ENCODE measurements at places on chromosomes 5 and 9.

DNA sequence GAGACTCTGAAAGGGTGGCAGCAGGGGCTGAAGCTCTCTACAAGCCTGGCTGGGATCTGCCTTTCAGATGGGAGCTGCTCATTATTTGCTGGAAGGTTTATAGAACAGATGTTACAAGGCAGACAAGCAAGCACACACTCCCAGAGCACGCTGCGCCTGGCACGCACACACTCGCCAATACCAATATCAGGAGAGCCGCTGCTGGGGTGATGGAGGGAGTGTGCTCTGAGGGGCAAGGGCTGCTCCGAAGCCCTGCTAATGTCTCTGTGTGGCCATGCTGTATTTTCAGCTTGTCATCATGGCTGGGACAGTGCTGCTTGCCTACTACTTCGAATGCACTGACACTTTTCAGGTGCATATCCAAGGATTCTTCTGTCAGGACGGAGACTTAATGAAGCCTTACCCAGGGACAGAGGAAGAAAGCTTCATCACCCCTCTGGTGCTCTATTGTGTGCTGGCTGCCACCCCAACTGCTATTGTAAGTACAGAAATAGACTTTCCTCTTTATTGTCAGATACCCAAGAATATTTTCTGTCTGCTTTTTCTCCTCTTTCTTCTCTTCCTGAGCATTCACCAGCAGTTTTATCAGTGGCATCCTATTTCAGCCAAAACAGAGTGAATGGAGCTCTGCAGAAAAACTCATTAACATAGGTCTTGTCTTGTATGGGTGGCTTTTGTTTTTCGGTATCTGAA lies 115.1 kb downstream of the BAAT start:
- DNase-seq, result no peak

DNA sequence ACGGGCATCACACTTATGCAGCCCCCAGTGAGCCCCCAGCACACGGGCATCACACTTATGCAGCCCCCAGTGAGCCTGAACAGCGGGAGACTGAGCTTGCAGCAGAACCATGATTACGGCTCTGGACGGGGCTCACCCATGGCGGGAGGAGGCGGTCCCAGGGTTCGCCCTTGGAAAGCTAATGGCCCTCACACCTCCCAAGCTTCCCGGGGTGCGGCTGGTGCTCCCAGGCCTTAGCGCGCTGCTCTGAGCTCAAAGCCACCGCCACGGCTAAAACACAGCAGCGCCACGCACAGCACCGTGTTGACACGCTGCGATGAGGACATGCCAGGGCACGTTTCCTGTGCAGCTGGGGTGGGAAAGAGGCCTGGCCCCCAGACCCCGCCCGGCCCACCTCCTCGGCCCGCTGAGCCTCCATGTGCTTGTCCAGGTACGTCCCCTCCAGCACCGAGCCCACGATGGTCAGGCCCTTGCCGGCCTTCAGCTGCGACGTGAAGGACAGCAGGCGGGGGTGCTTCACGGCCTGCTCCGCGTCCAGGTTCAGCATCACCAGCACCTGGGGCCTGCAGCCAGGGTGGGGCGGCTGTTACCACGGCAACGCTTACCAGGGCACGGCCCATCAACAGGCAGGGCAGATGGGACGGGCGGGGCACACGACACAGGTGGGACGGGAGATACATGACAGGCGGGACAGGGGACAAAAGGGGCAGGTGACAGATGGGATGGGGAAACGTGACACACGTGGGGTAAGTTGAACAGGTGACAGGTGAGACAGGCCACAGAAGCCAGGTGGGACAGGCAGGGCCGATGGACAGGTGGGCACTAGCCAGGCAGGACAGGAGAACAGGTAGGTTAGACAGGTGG lies 38.4 kb downstream of the SLC12A7 start:
- no peak for DNase-seq

GRCh38 chr9:18988003-18988402 lies 45.0 kb downstream of the SAXO1 start:
- DNase-seq, result no peak

GRCh38 chr5:135036405-135036804 lies 2.4 kb upstream of the PITX1 start:
- DNase-seq, result no peak

DNA sequence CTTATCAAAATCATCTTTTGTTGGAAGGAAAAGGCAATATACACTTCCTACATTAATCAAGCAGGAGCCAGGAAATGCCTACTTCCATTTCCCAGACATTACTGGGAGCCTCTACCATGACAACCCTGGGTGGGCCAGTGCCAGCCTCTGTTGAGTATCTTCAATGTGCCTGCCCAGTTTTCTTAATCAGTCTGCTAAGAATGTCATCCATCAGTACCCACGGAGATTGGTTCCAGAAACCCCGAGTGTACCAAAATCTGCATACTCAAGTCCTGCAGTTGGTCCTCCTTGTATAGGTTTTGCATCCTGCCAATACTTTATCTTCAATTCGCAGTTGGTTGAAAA lies 82.4 kb downstream of the MARCHF3 start:
- DNase-seq, result no peak

DNA sequence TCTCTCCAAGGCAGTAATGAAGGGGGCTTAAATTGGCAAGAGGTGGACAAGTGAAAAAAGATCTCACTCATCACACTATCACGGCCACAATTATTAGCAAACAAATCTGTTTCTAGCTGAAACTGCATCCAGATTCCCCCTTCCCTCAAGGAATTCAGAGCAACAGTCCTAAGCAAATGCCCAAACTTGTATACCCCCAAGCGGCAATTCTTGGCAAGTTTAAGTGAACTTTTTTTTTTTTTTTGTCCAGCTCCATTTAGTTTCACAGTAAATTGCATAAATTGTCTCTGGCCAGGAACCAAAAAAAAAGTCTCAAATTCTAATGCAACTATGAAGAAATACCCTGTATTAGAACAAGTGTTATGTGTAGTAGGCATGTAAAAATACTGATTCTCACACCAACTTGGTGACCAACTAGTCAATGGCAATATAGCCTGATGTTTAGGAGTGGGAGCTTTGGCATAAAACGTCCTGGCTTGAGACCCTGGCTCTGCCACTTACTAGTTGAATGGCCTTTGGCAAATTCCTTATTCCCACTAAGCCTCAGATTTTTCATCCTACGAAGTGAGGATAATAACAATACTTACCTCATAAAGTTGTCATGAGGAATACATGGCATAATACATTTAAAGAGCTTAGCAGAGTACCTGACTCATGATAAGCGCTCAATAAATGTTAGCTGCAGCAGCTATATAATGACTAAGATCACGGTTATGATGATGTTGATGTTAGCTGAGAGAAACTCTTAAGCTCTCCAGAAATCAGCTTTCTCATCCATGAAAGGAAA lies 193.2 kb downstream of the ADAMTSL1 start:
- DNase-seq, result no peak

GRCh38 chr9:128429513-128430086 lies 8.9 kb downstream of the CERCAM start:
- no peak for DNase-seq

DNA sequence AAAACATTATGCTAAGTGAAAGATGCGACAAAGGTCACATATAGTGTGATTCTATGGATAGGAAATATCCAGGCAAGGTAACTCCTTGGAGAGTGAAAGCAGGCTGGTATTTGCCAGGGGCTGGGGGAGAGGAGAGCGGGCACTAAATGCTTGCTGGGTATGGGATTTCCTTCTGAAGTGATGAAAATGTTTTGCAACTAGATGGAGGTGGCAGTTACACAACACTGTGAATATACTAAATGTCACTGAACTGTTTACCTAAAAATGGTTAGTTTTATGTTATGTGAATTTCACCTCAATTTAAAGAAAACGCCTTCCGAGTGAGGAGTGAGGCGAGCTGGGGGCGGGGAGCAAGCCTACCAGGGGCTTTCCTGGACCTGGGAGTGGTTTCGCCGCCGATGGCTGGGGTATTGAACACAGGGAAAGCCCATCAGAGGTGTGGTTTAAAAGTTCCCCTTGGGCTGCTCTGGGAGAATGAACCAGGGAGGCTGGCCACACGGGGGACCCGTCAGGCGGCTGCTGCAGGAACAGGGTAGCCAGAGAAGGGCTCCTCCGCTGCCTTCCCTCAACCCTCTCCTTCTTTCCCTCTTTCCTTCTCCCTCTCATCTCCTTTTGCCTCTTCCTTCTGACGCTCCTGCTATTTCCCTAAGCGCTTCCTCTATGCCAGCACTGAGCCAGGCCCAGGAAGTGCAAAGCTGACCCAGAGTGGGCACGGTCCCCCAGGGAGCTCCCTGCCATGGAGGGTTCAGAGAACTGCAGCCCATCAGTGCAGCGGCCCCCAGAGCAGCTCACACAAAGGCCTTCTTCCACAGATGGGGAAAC lies 4.9 kb downstream of the AKNA start:
- no peak for DNase-seq

DNA sequence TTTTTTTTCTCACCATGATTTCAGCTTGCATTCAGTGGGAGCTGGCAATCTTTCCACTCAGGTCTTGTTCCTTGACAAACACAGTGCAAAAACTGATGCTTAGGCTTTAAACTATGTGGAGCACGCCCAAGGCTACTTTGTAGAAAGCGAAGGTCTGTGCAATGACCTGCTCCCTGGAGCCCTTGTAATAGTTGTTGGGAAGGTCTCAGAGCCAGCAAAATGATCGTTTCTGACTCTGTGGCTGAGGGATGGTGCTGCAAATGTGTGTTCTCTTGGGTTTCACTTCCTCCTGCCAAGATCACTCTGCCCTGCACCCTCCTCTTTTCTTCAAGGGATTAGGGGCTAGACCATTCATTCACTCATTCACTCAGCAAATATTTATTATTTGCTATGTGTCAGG lies 249.7 kb upstream of the MAP3K1 start:
- no peak for DNase-seq

GRCh38 chr5:82332886-82333615 lies 54.9 kb upstream of the RPS23 start:
- DNase-seq, result no peak

- no peak for DNase-seq
Measured at GRCh38 chr9:100134731-100135130, 35.7 kb downstream of the INVS start.

GRCh38 chr5:140575309-140575708 lies 10.7 kb downstream of the SLC35A4 start:
- no peak for DNase-seq

DNA sequence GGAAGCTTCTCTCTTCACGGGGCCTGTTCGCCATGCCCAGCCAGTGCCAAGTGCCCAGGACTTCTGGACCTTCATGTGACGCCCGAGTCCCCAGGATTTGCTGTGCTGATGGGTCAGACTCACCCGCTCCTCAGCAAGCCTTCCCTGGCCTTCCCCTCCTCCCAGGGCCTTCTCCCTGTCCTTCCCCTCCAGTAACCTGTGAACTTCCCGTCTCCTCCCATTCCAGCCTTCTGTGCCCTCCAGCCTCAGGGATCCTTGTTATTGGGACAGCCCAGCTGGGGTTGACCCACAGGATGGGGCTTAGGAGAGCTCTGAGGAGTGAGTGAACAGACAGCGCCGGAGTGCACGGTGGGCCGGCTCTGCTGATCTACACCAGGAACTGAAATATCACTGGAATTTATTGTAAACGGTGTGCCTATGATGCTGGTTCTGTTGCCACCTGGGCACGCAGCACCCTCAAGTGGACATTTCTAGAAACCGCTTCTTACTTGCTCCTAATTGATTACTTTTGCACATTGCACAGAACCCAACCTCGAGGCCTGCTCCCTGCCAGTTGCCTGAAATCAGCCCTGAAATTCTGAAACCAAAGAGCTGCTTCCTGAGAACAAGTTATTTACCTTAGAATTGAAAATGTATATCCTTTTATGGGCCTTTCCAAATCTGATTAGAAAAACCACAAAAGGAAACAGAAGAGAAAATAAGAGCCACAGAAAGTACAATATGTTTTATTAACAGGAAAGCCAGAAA lies 1.5 kb downstream of the SPAAR start:
- peak; percentile 85 for DNase-seq

GRCh38 chr9:36963346-36963745 lies 70.7 kb downstream of the PAX5 start:
- DNase-seq, result no peak

GRCh38 chr9:87684627-87685219 lies 41.2 kb upstream of the CTSL start:
- DNase-seq, result no peak

GRCh38 chr9:32292611-32293010 lies 91.8 kb upstream of the ACO1 start:
- no peak for DNase-seq

DNA sequence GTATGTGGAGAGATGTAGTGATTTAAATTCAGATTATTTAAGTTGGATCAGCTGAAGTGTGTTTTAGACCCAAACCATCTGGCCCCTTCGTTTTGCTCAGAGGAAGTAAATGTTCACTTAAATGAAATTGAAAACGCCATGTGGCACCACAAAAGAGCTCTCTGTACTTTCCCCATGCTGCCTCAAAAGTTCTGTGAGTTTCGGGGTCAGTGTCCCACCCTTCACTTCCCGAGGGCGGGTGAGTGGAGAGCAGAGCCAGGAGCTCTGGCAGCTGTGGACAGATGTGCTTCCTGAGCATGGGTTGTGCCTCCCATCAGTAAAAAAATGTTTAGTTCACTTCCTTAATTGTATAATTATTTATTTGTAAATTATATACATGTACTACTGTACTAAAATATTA lies 48.4 kb downstream of the PSD2 start:
- DNase-seq, result no peak

GRCh38 chr5:62596096-62596495 lies 17.5 kb downstream of the LRRC70 start:
- no peak for DNase-seq

DNA sequence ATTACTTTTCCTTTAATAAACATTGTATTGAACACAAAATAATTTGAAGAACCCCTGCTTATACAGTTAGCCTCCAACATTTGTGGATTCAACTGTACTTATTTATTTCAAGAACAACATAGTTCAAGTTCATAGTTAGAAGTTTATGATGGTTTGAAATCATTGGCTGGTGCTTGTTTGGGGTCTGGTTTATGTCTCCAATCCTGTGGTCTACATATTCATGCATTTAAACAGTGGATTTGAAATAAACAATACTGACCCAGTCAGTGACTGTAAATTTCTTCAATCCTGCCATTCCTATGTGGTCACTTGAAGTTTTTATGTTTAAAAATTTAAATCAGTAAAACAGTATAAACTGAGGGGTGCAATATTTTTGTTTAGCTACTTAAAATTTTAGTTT lies 145.1 kb upstream of the TRPC7 start:
- no peak for DNase-seq

GRCh38 chr5:72558383-72558782 lies 51.2 kb upstream of the ZNF366 start:
- DNase-seq, result no peak

DNA sequence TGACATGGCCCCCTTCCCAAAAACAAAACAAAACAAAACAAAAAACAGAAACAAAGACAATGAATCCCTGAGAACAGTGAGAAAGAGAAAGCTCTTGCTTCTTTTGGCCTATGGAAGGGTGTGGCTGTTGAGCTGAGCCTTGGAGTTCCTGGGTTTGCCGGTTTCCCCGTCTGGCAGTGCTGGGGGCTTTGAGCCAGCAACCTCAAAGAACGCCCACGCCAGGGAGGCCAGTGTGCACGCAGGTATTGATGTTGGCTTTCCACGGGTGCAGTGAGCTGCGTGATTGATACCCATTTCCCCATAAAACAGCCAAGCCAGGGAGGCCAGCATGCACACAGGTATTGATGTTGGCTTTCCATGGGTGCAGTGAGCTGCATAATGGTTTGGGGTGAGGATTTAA lies 8.3 kb upstream of the LCN1 start:
- no peak for DNase-seq

- DNase-seq, result no peak
Measured at GRCh38 chr9:12796601-12797000, 21.8 kb downstream of the LURAP1L start.
